RWPE2 (cell line): ENCODE measurements at places on chromosomes 6 and 20.

- DNase-seq: no peak
Observed at GRCh38 chr6:75893058-75893775, 144.2 kb downstream of the MYO6 start.

DNA sequence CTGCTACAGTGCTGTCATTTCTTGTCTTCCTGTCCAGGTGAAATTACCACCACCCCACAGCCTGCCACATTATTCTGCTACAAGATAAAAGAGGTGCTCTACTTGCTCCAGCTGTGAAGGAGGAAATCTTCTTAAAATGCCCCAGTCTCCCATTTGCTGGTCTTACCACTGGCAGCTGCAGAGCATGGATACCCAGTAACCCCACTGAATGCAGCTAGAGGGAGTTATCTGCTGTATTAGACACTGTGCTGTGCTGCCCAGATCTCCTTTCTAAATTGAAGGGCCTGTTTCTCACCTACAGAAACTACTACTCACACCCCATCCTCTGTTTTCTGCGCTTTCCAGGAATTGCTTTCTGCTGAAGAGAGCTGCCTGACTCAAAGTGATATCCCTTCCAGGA, 517.8 kb downstream of the PKHD1 start:
- DNase-seq: no peak

GRCh38 chr6:40387127-40387870, 199.9 kb downstream of the LRFN2 start:
- no peak for DNase-seq

- no peak for DNase-seq
Observed at GRCh38 chr20:47727909-47728361, 57.3 kb downstream of the SULF2 start.

GRCh38 chr6:126650931-126651330, 311.0 kb downstream of the CENPW start:
- no peak for DNase-seq

DNA sequence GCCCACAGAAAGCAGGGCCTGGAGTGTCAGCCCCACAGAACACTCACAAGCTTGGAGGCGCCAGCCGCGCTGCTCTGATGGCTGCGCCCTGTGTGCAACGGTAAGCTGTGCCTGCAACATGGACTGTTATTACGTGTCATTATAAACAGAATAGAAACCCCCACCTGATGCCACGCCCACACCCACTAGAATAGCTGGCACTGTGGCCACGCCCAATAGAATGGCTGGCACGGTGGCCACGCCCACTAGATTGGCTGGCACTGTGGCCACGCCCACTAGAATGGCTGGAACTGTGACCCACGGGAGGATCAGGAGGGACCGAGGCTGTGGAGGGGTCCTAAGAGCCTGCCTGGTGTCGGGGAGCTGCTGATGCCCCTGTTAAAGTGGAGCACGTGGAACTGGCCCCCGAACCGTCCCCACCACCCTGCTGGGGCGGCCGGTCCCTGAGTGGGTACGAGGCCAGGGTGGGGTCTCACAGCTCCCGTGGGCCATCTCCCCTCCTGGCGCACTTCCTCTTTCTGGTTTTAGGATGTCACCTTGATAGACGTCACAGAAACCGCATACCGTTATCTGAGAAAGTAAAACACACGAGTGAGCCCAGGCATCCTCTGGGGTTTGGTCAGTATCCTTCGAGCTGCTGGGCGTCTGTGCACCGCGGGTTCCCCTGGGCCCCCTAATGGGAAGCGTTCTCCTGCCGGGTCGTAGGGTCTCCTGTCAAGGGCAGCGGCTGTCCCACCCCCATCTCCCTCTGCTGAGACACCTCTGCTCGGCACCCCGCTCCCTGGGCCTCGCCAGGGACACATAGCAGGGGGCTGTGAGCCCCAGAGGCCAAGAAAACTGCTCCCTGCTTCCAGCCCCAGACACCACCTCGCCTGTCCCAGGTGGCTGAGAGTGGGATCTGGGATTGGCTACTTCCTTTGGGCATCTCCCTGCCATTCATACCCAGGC, 25.4 kb downstream of the SLC17A9 start:
- DNase-seq: no peak

GRCh38 chr6:169543704-169544103, 158.1 kb downstream of the WDR27 start:
- DNase-seq: no peak

DNA sequence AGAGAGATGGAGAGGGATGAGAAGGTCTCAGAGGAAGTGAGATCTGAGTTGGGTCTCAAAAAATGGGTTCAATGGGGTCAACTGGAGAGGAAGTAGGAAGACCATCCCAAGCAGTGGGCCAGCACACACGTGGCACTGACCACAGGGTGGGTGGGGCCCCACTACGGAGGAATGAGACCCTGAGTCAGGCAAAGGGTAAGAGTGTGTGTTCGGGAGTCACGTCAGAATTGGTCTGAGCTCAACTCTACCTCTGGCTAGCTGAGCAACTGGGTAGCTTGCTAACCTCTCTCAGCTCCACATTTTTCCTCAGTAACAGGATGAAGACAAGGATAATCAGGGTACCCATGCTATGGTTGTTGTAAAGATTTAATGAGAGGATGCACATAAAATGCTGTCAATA, 79.0 kb downstream of the TRERF1 start:
- DNase-seq: no peak

DNA sequence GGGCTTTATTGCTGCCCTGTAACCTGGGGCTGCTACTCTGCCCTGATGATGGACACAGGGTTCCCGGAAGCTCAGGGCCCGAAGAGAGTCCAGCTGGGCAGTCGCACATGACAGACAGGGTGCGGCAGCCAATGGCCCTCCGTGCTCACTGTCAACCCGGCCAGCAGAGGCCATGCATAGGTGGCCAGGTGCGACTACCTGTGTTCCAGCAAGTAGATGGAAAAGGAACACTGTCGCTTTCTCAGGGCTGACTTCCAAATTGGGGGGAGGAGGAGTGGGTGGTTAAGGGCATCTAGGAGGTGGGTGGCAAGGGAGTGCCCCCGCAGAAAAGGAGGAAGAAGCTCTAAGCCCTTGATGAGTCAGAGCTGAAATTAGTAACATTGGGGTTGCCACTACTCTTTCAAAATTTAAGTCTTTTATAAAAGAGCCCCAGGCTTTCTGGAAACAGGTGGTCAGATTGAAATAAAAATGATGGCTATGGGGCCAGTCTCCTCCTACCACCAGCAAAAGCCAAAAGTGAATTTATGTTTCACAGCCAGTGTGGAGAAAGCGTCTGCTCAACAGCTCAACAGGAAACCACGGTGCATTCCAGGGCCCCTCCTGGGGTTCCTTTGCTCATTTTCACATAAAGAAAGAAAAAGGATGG, 2.3 kb upstream of the RAMACL start:
- no peak for DNase-seq

GRCh38 chr6:56850626-56851025, 104.3 kb upstream of the BEND6 start:
- DNase-seq: no peak

GRCh38 chr6:26420688-26421171, 18.7 kb downstream of the BTN3A1 start:
- DNase-seq: no peak

- DNase-seq: no peak
Observed at GRCh38 chr20:31666258-31667042, 28.7 kb downstream of the COX4I2 start.

DNA sequence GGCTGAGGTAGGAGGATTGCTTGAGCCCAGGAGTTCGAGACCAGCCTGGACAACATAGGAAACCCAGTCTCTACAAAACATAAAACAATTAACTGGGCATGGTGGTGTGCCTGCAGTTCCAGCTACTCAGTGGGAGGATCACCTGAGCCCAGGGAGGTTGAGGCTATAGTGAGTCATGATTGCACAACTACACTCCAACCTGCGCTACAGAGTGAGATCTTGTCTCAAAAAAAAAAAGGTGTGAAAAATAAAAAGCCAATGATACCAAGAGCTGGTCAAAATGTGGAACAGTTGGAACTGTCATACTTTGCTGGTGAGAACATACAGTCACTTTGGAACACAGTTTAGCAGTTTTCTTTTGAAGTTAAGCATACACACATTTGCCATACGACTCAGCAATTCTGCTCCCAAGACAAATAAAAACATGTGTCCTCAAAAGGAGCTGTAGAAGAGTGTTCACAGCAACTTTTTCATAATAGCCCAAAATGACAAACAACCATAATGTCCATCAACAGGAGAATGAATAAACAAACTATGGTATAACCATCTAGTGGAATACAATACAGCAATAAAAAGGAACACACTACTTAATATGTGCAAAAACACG, 21.6 kb upstream of the FKBP5 start:
- no peak for DNase-seq

- DNase-seq: no peak
Observed at GRCh38 chr6:154230910-154231595, 125.5 kb downstream of the IPCEF1 start.

- no peak for DNase-seq
Observed at GRCh38 chr20:21303872-21304586, 898 bp downstream of the XRN2 start.

GRCh38 chr20:64146936-64147477, 17.2 kb upstream of the MYT1 start:
- peak; percentile 78 for DNase-seq

DNA sequence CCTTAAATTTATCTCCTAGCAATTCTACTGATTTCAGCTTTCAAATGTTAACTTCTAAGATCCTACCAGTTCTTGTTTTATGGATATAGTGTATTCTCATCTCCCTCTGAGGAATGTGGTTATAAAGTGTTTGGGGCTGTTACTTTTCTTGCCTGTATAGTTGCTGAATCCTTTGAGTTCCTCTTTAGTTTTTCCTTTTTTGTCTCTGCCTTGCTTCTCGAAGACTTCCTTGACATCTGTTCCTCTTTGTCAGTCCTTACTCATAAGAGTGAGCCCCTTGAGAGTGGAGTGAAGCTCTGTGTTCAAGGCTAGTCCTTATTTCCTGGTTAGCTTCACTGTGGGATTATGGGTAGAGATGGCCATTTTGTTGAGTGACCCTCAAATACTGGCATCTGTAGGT, 84.6 kb downstream of the ELOVL4 start:
- DNase-seq: no peak

DNA sequence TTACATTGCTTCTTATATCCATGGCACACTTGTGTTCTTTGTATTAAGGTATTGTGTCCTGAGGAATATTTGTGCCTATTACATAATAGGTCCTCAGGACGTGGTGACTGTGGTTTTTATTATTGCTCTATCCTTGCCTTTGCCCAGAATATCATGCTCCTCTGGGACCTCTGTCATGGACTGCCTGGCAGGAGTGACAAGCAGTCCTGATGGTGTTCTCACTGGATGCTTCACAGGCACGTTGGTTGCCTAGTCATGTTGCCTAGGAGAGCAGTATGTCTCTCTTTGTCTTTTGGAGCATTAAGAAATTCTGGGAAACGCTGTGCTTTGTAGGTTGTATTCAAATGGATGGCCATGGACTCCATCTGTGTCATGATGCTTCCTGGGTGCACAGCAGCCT, 24.7 kb upstream of the MROH8 start:
- DNase-seq: no peak

DNA sequence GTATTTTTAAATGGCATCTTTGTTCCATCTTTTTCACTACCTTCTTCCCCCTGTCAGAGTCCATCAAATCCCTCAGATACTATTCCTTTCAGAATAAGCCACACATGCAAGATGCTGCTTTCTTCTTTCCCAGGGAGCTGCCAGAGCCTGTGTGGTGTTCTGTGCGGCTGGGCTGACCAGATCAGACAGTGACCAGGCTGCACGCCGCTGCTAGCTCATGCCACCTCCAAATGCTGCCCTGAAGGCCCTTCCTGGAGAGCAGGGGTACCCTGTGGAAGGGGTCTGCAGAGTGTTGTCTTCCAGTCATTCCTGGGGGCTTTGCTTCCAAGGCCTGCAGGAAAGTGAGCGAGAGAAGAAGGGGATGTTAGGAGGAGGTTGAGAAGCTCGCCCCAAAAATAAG, 179.1 kb upstream of the SUPT3H start:
- DNase-seq: no peak

- no peak for DNase-seq
Observed at GRCh38 chr6:27297484-27297856, 14.6 kb downstream of the POM121L2 start.

DNA sequence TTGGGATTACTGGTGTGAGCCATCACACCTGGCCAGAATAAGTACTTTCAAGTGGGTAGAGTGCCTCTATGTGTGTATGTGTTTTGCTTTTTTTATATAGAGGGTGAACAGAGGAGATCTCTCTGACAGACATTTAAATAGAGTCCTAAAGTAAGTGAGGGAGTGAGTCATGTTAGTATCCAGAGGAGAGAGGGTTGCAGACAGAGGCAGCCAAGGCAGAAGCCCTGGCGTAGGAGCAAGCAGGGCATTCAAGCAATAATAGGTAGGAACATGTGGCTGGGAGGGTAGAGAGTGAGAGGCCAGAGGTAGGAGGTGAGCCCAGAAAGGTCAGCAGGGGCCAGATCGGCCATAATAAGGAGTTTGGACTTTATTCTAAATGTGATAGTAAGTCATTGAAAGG, 48.9 kb downstream of the PHF20 start:
- no peak for DNase-seq

GRCh38 chr6:111110036-111110435, 22.7 kb downstream of the SLC16A10 start:
- no peak for DNase-seq

DNA sequence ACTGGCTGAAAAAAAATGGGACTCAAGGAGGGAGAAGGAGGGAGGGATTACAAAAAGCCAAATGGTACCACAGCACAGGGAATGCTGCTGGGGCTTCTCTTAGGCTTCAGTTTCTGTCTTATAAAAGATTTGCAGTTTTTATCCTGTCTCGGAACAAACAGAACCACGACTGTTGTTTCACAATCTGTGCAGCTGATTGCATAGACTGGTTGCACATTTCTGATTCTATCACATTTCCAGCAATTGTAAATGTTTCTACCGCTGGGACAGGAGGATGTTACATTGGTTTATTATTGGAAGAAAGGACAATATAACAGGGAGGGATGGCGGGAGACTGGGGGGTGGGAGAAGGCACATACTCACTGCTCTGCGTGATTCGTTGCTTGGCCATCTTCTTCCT, 73.5 kb upstream of the ARID1B start:
- DNase-seq: no peak

- no peak for DNase-seq
Observed at GRCh38 chr6:25314509-25315175, 35.5 kb downstream of the CARMIL1 start.

DNA sequence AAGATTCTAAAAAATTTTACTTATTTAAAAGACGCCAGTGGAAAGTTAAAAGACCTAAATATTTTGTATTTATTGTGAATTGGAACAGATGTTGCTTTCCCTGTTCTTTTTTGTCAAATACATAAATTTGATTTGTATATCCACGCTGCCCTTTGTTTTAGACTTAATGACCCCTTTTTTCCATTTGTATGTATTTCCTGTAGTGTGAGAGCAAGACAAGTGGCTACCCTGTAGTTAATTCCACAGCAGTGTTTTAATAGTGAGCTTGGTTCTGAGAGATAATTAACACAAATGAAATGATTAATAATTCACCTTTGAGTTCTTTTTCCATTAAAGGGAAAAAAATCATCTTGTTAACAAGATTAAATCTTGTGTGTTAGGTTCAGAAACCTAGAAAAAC, 16.6 kb downstream of the SH3BGRL2 start:
- DNase-seq: no peak

DNA sequence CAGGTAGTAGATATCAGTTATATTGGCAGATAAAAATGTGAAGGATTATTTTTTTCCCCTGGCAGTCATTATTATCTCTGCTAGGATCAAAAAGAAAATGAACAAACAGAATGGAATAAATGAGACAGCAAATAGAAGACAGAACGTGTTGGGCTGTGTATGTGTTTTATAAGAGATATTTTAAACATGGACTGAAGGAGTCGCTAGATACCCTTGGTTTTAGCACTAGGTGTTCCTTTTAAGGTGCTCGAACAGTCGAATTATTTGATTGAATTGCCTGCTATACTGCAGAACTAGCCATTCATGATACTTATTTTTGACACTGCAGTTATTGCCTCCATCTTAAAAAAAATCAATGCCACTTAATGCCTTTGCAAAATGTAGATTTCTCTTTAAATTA, 3.7 kb downstream of the GRIK2 start:
- no peak for DNase-seq
